Astrocyte (in vitro differentiated cells and primary cell): ENCODE measurements at places on chromosomes 7 and 10. TPM values are rescaled to one million over a fixed set of nuclear protein-coding genes. Genes with fewer than 3 reads are reported as not detected.
A peak's percentile ranks its signal among the peaks of the same experiment; 100 is the strongest.

DNA sequence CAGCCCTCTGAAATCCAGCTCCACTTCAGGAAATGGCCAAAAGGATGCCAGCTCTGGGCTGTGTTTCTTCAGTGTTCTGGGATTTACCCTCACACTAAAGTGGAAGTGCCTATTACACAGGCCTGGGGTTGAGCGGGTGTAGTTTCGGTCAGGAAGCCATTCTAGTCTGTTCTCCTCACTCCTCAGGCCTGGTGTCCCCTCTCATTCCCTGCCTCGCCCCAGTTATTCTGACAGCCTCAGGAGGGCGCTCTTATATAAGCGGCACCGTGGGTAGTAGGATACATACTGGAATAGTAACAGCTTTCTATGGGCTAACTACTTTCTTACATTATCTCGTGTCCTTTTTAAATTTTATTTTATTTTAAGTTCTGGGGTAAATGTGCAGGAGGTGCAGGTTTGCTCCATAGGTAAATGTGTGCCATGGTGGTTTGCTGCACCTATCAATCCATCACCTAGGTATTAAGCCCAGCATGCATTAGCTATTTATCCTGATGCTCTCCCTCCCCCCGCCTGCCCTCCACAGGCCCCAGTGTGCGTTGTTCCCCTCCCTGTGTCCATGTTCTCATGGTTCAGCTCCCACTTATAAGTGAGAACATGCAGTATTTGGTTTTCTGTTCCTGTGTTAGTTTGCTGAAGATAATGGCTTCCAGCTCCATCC lies 12.2 kb upstream of the LGI1 start:
- DNase-seq = no peak
- peaks cover 12% of the 10 kb centered on the region for H3K4me1 ChIP-seq
- no peak overlapping the region for H3K4me3 ChIP-seq
- H3K36me3 ChIP-seq = no peaks in the 10 kb centered on the region

DNA sequence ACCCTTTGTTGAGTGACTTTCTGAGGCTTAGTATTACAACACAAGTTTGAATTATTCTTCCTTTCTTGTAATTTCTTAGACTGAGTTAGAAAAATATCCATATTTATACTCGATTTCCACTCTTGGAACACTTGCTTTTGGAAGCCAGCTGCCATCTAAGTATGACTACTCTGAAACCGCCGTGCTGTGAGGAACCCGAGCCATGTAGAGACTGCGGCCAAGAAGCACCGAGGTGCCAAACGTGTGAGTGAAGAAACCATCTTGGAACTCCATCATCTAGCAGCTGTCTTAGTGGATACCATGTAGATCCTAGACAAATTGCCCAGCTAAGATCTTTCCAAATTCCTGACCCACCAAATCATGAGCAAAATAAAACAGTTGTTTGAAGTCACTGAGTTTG lies 49.7 kb upstream of the PRKAR2B start:
- no peaks in the 10 kb centered on the region for H3K36me3 ChIP-seq
- no peak overlapping the region for H3K27ac ChIP-seq
- no peak overlapping the region for H3K4me3 ChIP-seq
- H3K4me1 ChIP-seq = no peaks in the 10 kb centered on the region
- peaks cover 3% of the 10 kb centered on the region for H3K27me3 ChIP-seq

DNA sequence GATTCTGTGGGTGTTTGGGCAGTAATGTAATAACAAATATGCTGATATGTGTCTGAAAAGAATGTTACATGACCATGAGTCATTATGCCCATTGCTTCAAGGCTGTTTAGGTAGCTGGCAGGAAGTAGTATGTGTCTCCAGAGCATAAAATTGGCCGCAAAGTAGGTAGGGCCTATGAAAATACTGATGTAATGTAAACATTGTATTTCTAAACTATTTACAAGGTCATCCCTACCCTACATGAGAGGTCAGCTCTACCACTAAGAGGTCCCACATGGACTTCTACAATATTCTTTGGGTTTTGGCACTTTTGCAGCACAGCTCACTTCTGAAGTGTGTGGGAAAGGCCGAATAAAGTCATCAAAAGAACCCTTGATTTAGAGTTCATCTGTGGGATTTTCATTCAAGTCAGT lies 301.9 kb downstream of the AHR start:
- H3K4me3 ChIP-seq = no peak overlapping the region
- no peaks in the 10 kb centered on the region for H3K36me3 ChIP-seq
- DNase-seq = peak; percentile 99
- no peaks in the 10 kb centered on the region for H3K27me3 ChIP-seq
- peaks cover 12% of the 10 kb centered on the region for H3K4me1 ChIP-seq

- H3K36me3 ChIP-seq = no peaks in the 10 kb centered on the region
- H3K4me1 ChIP-seq = no peaks in the 10 kb centered on the region
- H3K27ac ChIP-seq = no peak within 1 kb of the TSS
- peaks cover 3% of the 10 kb centered on the region for H3K27me3 ChIP-seq
- DNase-seq = no peak
Observed at GRCh38 chr7:134548877-134549276, at the start of gene AKR1B15. Gene AKR1B15 (plus strand): TSS chr7:134549110. CDS start chr7:134564620, 15,510 bp downstream.

LRIT1 gene
- not detected in 2 replicates for total RNA-seq

DNA sequence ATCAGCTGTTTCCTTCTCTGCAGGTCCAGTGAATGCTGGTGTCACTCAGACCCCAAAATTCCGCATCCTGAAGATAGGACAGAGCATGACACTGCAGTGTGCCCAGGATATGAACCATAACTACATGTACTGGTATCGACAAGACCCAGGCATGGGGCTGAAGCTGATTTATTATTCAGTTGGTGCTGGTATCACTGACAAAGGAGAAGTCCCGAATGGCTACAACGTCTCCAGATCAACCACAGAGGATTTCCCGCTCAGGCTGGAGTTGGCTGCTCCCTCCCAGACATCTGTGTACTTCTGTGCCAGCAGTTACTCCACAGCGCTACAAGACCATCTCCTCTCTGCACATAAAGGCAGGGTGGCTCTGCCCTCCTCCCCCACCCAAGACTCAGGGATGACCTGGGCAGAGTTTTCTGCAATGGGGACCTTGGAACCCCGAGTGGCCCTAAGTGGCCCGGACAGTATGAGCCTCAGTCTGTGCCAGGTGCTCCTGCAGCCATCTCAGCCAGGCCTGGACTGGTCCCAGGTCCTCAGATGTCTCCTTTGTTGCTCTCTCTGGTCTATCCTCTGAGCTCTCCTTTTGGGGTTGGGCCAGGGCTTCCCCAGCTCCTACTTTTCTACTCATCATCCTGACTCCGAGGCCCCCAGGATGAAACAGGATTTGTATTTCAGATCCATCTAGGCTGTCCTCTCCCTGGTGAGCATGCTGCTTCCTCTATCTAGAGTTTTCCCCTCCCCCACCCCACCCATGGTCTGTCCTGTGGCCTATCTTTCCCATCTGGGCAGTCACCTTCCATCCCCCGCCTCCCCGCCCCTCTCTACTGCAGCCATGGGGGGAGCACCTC lies 212.1 kb upstream of the PRSS58 start:
- H3K4me1 ChIP-seq = no peaks in the 10 kb centered on the region
- no peak overlapping the region for H3K4me3 ChIP-seq
- H3K27me3 ChIP-seq = no peaks in the 10 kb centered on the region
- DNase-seq = no peak
- no peak overlapping the region for H3K27ac ChIP-seq

PGAM2 gene
- 0.70 and 0.79 TPM in 2 replicates for total RNA-seq

- H3K4me3 ChIP-seq = no peak overlapping the region
- DNase-seq = no peak
- H3K4me1 ChIP-seq = peaks cover under 1% of the 10 kb centered on the region
- no peak overlapping the region for H3K27ac ChIP-seq
- peaks cover 12% of the 10 kb centered on the region for H3K27me3 ChIP-seq
Observed at GRCh38 chr10:45423976-45424499, 50.0 kb downstream of the ALOX5 start.

DNA sequence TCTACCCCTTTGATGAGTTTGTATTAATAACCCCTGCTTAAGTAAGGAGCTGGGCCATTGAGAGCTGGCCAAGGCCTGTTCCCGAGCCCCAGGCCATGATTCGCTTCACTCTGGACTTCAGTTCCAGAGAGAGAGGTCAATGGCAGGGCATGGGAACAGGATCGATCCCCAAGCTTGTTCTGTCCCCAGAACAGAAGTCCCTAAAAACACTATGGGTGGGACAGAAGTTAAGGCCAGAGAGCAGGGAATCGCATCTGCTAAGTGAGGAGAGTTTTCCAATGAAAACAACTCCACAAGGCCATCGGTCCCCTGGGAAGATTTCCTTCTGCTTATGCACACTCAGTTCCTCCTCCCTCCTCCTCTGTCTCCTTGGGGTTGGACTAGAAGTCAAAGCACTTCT lies 159.6 kb downstream of the LSM5 start:
- no peak for DNase-seq
- no peaks in the 10 kb centered on the region for H3K27me3 ChIP-seq
- H3K4me3 ChIP-seq = no peak overlapping the region
- H3K4me1 ChIP-seq = no peaks in the 10 kb centered on the region

INHBA gene
- 103 and 164 TPM in 2 replicates for total RNA-seq

- H3K4me3 ChIP-seq = no peak overlapping the region
- H3K36me3 ChIP-seq = no peaks in the 10 kb centered on the region
- no peaks in the 10 kb centered on the region for H3K4me1 ChIP-seq
Observed at GRCh38 chr10:131673396-131673795, 227.4 kb upstream of the PPP2R2D start.

IQUB gene
- total RNA-seq = 0.50 and 0.59 TPM in 2 replicates

DNA sequence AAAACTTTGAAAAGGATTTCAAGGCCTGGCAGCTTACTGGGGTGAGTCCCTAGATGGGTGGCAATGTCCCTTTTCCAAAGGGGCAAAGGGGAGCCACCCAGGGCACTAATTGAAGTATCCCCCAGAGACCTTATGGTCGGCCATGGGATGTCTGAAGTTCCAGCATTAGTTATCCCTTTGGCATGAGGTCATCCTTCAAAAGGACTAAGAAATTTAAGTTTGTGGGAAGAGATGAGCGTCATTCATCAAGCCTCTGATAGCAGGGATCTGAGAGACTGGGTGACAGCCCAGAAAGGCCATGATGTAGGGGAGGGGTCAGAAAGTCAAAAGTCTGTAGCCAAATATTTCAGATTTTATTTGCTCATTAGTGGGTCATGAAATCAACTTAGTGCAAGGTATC lies 195.3 kb downstream of the ZNF438 start:
- H3K4me1 ChIP-seq = no peaks in the 10 kb centered on the region
- H3K27me3 ChIP-seq = no peaks in the 10 kb centered on the region
- no peak for DNase-seq
- H3K27ac ChIP-seq = no peak overlapping the region
- H3K36me3 ChIP-seq = no peaks in the 10 kb centered on the region

DNA sequence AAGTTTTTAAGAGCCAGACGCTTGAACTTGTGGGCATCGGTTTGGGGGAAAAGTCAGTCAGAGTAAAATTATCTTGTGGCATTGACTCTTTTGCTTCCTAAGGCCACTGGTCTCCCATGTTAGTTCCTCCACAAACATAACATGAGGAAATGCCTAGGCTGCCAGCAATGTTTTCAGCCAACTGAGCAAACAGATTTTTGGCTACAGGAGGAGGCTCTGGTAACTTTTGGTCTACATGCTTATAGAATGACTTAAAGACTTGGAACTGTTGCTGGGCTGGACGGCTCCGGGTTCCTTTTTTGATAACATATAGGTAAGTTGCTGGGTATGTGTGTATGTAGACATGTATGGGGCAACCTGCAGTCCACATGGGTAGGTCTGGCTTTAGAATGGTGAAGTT lies 9.6 kb upstream of the ZNF239 start:
- H3K4me1 ChIP-seq = no peaks in the 10 kb centered on the region
- H3K27ac ChIP-seq = no peak overlapping the region
- no peaks in the 10 kb centered on the region for H3K36me3 ChIP-seq
- H3K27me3 ChIP-seq = no peaks in the 10 kb centered on the region
- no peak for DNase-seq

DNA sequence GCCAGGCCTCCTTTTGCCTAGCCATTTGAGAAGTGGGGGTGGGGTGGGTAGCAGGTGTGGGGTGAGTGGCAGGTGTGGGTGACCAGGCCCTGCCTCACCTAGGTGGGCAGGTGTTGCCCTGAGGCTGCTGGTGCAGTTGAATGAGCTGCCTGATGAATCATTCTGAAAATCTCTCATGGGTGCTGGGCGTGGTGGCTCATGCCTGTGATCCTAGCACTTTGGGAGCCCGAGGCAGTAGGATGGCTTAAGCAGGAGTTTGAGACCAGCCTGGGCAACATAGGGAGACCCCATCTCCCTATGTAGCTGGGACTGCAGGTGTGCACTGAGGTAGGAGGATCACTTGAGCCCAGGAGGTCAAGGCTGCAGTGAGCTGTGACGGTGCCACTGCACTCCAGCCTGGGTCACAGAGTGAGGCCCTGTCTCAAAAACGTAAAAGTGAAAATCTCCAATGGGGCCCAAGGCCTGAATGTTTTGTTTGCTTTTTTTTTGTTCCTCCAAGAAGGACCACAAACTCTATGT lies 17.7 kb downstream of the TSPAN14 start:
- no peaks in the 10 kb centered on the region for H3K27me3 ChIP-seq
- H3K27ac ChIP-seq = peak overlapping the region; percentile 74
- no peak overlapping the region for H3K4me3 ChIP-seq
- peaks cover 9% of the 10 kb centered on the region for H3K36me3 ChIP-seq
- DNase-seq = no peak

DNA sequence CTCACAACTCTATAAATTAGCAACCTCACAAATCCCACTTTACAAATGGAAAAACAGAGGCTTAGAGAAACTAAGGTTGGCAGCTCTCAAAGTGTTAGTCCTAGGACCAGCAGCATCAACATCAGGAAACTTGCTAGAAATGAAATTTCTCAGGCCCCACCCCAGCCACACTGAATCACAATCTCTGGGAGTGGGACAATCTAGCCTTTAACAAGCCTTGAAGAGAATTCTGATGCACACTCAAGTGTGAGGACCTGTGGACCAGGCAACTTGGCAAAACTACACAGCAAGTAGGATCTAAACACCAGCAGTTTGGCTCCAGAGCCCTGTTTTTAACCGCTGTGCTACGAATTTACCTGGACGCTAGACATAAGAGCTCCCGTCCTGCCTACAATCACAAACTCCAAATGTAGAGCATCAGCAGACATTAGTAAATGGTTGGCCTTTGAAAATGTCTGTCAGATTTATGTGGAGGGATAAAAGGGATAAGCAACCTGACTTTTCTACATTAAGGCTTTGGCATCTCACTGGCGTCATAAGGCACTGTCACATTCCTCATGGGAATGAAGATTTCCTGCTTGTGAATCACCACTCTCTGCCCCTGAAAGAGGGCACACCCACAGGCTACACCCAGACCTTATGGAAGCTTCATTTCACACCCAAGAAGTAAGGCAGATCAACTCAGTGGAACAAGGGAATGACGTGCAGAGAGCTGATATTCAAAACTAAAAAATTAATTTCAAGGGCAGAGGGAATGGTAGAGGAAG lies 34.5 kb downstream of the PPP1R3C start:
- peaks cover 22% of the 10 kb centered on the region for H3K4me1 ChIP-seq
- H3K27ac ChIP-seq = peak overlapping the region; percentile 18
- H3K4me3 ChIP-seq = no peak overlapping the region
- no peaks in the 10 kb centered on the region for H3K36me3 ChIP-seq

GRCh38 chr10:85558533-85558932 lies 808.1 kb downstream of the GRID1 start:
- no peak overlapping the region for H3K4me3 ChIP-seq
- H3K27me3 ChIP-seq = no peaks in the 10 kb centered on the region
- no peaks in the 10 kb centered on the region for H3K4me1 ChIP-seq
- no peak overlapping the region for H3K27ac ChIP-seq
- no peak for DNase-seq
- H3K36me3 ChIP-seq = no peaks in the 10 kb centered on the region

VOPP1 gene
- 111 and 133 TPM in 2 replicates for total RNA-seq
